ENCODE measurements at places on chromosomes 13 and 19.

GRCh38 chr13:110458594-110459365, 102.7 kb downstream of the RAB20 start:
- no peak for DNase-seq

DNA sequence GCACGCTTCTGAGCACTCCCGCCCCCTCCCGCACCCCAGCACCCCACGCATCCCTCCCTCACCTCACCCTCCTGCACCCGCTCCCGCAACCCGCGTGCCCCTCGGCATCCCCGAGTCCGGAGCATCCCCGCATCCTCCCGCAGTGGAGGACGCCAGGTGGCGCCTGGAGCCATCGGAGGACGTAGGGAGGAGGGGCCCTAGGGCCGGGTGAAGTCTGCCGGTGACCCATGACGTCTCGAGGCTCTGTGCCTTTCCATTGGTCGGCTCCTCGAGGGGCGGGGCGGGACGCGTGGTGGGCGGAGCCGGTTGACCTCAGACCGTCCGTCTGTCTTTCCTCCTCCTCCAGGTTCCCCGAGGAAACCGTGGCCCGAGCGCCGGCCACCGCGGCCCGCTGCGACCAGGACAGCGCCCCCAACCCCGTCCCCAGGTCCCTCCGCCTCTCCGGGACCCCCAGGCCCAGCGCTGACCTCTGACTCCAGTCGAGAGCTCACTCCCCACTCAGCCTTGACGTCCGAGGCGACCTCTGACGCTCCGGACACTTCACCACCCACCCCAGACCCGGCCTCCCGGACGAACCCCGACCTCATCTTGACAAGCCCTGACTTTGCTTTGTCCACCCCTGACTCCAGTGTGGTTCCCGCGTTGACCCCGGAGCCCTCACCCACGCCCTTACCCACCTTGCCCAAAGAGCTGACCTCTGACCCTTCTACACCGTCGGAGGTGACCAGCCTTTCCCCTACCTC, 19.9 kb downstream of the SBK2 start:
- DNase-seq: peak; percentile 82

GRCh38 chr19:32735936-32736335, 16.4 kb downstream of the TDRD12 start:
- DNase-seq: no peak

GRCh38 chr13:33281951-33282595, 3.5 kb downstream of the STARD13 start:
- DNase-seq: no peak

DNA sequence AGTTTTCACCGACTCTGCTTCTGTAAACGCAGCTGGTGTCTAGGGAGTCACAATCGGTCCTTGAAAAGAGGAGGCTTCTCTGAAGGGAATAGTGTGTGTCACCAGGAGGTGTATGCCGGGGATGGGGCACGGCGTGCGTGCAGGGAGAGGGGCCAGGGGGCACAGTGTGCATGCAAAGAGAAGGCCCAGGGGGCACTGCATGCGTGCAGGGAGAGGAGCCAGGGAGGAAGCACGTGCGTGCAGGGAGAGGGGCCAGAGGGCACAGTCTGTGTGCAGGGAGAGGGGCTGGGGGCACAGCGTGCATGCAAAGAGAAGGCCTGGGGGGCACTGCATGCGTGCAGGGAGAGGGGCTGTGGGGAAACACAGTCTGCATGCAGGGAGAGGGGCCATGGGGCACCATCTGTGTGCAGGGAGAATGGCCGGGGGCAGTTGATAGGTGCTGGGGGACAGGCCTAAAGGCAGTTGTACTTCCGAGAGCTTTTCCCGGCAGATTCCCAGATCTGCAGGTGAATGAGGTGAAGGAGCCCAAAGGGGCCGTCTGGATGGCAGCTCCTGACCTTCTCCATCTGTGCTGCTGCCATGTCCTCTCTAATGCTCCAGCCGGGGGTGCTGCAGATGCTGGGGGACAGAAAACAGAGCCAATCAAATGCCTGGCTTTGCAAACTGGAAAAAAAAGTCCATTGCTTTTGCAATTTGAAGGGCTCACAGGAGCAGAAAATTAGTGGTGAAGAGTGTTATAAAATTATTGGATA, 36.4 kb downstream of the ATP11A start:
- DNase-seq: no peak

DNA sequence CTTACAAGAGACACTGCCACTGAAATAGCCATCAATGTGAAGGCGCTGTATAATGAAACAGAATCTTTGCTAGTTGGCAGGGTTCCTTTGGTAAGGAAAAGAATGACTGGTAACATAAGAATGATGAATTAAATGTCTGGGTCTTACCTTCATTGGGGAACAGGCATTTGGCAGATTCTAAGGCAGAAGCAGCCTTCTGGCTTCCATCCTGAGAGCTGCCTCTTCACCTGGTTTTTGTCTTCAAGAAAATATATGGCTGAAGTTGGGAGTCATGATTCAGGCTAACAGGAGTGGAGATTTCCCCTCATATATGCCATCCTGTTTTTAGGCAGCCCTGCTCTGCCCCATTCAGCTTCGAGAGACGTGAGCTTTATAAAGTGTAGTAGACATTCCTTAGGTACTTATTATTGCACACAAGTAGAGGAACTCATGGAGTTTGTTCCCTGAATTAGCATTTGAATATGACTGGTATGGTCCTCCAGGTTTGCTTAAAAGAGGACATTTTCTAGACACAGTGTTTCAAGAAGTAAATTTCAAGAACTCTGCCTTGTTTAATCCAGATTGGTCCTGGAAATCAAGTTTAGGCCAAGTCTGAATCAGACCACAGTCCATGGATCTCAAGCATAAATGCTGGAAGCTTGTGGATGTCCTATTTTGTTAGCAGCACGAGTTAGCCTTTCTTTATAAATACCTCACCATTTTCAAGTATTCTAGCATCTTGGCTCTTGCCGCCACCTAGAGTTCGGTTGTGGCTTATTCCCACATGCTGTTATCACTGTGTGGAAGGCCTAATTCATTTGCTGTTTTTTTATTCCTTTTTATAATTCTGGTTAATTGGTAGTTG, 56.2 kb upstream of the AKAP11 start:
- no peak for DNase-seq

GRCh38 chr13:35598790-35599369, 122.4 kb upstream of the MAB21L1 start:
- no peak for DNase-seq

GRCh38 chr19:32750441-32751055, 31.0 kb downstream of the TDRD12 start:
- no peak for DNase-seq

DNA sequence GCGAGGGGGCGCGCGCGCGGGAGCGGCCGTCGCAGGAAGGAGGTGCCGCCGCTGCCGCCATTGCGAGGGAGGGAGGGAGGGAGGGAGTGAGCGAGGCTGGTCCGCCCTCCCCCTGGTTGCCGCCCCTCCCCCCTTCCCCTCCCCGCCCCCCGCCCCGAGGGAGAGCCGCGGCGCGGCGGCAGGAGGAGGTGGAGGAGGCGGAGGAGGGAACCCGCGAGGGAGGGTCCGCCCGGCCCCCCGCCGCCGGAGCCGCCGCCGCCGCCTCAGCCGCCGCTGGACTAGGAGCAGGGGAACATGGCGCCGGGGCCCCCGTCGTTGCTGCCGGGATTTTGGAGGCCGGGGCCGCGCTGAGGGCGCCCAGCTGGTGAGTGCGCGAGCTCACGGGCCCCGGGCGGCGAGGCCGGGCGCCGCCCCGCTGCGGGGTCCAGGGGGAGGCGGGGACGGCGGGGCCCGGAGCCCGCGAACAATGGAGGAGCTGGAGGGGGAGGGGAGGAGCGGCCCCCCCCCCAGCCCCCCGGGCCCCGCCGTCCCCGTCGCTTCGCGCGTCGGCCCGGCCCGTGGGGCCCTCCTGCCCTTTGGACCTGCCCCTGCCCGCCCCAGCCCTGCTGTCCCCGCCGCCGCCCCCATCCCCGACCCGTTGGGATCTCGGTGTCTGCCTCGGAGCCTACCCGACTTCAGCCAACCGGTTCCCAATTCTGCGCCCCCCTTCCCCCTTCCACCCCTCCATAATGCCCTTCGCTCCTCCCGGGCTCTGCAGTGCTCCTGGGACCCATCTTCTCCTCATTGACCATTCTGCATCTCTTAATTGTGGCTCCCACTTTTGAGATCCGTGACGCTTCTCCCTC, at the start of gene ARHGAP35:
ARHGAP35 (plus strand) TSS at position 152 of the 845 bp plus-strand sequence. CDS start 57,679 bp downstream, outside the sequence.
- DNase-seq: no peak

DNA sequence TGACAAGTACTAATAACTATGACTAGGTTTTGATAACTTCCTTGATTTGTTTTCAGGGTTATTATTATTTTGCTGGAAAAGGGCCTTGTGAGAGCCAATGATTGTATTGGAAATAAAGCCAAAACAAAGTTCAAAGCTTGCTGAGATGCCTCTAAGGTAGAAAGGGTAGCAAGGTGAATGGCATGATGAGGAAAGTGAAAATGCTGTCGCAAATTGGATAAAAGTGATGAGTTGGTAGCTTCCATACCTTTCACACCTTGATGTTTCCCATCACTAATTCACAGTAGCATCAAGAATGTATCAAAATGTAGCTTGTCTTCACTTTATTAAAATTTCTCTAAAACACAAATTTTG, 259.4 kb downstream of the FGF14 start:
- no peak for DNase-seq

- DNase-seq: no peak
Observed at GRCh38 chr13:95756072-95756471, 79.1 kb downstream of the DNAJC3 start.

DNA sequence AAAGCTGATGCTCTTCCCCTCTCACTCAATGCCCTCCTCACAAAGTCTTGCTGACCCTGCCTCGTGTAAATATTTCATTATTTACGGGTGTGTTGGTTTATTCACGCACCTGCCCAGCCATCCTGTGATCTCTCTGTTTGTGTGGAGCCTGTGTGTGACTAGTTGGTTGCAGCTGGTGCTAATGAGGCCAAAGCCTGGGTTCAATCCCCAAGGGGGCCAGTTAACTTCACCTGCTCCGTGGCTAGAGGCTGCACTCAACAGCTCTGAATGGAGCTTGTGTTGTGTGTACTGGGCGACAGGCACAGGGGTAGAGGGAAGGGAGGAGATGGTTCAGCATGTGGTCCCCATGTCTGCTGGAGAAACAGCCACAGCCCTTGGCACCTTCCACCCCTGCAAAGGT, 109.5 kb downstream of the DNAJC15 start:
- no peak for DNase-seq

DNA sequence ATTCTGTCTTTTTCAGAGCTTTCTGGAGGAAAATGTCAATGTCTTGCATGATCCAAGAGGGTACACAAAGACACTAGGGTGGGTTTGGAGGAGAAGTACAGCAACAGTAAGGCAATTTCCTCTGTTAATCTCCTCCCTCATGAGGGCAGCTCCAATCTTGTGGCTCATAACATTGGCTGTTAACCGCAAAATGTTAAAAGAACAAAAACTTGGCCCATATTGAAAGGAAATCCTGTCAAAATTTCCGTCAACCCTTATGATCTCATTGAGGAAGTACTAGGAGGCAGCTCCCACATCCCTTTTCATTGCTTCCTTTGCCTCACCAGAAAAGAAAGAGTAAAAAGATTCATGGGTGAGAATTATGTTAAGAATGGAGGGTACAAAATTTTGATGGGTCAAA, 11.6 kb downstream of the OXGR1 start:
- DNase-seq: no peak

DNA sequence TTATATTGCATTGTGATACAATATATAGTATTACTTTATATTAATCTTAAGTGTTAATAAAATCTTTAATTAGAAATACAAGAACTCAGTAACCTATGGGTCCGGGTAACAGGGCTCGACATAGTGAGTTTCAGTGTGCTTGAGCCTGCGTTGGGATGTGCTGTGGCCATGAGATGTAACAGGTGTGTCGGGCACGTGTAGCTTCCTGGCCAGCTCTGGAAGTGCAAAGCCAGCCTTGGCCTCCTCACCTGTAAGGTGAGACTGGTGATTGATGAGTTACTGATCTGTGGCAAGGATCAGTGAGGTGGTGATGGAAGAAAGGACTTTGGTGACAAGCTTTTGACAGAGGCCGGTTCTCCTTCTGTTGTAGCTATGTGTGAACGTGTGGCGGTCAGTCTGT, 19.2 kb downstream of the ATP4B start:
- no peak for DNase-seq

DNA sequence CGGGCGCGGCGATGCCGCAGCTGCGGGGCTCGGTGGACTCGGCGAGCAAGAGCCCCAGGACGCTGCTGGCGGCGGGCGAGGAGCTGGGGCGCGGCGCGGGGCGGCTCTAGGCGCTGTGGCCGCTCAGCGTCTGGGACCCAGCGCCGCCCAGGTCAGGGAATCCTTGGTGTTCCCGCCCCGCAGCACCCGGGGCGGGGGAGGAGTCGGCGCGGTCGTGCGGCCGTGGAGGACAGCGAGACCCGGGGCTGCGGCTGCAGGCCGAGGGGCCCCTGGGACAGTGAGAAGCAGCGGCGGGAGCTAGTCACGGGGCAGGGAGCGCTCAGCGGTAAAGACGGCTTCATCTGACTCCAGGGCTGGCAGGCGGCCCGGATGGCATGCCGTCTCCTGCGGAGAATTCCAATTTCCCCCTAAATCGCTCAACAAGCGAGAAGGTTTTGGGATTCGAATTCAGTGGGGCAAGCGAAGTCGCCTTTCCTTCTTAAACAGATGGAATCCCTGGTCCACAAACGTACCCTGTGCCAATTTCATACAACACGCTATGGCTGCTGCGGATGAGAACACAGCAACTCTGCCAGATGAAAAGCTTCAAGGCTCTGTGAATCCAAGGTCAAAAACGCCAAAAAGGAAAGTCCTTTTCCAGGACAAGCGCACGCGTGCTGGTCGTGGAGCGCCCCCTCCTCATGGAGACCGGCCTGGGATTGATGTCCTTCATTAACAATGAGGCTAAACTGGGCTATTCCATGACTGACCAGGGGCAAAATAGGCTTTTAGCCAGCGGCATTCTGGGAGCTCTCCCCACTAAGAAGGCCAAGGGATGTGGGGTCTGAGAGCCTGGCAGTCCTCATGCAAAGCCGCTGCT, 4.2 kb upstream of the ZSCAN4 start:
- no peak for DNase-seq

GRCh38 chr13:26950546-26950945, 190.0 kb upstream of the GPR12 start:
- DNase-seq: no peak

DNA sequence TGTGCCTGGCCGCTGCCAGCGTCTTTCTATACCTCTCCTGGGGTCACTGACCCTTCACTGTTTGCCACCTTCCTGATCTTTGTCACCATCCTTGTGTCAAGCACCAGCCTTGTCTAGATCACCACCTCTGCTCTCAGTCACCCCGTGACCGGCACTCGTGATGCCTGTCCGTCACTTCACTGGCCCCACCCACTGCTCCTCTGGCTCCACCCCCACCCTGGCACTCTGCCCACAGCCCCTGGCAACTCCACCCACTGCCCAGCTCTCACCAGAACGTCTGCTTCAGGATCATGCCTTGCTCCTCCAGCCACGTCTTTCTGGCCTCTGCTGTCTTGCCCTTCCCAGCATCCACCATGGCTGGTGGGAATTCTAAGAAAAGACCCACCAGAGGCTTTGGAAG, 24.8 kb upstream of the PLA2G4C start:
- no peak for DNase-seq
